ENCODE measurements at places on chromosomes 7 and 10. TPM values are rescaled to one million over a fixed set of nuclear protein-coding genes. Genes with fewer than 3 reads are reported as not detected.

GRCh38 chr7:149685455-149685854, 87.9 kb downstream of the ZNF467 start:
- H3K4me1 ChIP-seq, result peaks cover 55% of the 10 kb centered on the region
- no peaks in the 10 kb centered on the region for H3K27me3 ChIP-seq
- H3K27ac ChIP-seq, result peak overlapping the region; percentile 73
- DNase-seq, result peak; percentile 56
- H3K4me3 ChIP-seq, result peak overlapping the region; percentile 45

- no peaks in the 10 kb centered on the region for H3K36me3 ChIP-seq
- no peak overlapping the region for H3K4me3 ChIP-seq
- peaks cover 12% of the 10 kb centered on the region for H3K4me1 ChIP-seq
Observed at GRCh38 chr10:44307691-44308090, 77.2 kb downstream of the CXCL12 start.

DNA sequence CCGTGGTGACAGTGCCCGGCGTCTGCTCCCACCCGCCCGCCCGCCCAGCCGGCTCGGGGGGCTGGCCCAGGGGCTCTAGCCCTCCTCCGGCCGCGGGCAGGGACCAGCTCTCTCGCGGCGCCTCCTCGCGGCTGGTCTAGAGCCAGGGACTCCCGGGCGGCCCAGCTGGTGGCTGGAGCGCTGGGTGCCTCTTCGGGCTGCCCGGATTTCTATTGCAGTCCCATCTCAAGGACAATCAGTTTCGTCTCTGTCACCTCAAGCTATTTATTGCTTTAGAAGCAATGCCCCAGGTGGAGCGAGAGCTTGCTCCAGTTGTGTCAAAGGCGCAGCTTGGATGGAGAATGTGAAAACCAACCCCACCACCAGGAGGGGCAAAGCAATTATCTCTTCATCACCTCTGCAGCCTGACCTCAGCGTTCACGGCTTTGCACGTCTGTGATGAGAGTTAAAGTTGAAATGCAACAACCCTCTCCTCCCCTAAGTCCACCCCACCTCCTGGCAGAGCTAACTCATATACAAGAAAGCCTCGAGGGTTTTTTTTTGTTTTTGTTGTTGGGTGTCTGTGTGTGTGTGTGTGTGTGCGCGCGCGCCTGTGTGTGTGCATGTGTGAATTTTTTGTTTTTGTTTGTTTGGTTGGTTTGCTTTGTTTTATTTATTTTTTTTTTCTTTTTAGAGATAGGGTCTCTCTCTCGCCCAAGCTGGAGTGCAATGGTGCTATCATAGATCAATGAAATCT, at the start of gene ITGA8:
Gene ITGA8 (minus strand): TSS at position 24 of the 736 bp plus-strand sequence. CDS start 151 bp downstream, outside the sequence.
- no peaks in the 10 kb centered on the region for H3K36me3 ChIP-seq
- no peak within 1 kb of the TSS for H3K27ac ChIP-seq
- peak; percentile 50 for DNase-seq
- H3K27me3 ChIP-seq, result peaks cover 35% of the 10 kb centered on the region
- no peaks in the 10 kb centered on the region for H3K4me1 ChIP-seq

DNA sequence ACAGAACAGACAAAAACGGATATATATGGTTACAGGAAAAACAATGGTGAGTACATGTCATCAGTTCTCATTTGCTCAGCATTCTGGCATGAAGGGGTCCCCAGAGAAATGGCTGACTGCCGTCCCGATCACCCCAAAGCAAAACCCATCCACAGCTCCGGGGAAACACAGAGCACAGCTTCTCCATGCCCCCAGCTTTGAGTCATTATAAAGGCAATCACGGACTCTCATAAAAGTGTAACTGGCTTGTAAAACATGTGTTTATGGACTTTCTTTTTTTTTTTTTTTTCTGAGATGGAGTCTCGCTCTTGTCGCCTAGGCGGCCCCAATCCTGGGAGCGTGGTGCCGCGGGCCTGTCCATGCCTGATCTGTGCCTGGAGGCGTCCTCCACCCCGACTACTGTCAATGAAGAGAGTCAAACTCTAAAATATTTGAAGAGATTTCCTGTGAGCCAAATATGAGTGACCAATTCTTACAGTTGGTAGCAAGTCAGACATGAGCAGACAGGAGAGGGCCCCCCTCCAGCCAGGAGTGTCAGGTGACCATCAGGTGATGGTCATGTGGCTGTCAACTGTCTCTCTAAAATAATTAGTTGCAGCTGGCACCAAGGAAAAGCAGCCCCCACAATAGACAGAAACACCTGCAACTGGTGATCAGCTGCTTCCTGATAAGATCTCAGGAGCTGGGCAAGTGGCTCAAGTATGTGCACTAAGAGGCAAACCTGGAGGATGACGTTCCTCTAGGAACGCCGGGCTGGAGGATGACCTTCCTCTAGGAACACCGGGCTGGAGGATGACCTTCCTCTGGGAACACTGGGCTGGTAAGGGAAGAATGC, 21.7 kb upstream of the NOM1 start:
- 0 out of 2 replicates have a peak, but pooled peaks cover 8% of the 10 kb centered on the region for H3K27me3 ChIP-seq
- no peak overlapping the region for H3K27ac ChIP-seq
- H3K4me3 ChIP-seq, result no peak overlapping the region
- DNase-seq, result no peak

DNA sequence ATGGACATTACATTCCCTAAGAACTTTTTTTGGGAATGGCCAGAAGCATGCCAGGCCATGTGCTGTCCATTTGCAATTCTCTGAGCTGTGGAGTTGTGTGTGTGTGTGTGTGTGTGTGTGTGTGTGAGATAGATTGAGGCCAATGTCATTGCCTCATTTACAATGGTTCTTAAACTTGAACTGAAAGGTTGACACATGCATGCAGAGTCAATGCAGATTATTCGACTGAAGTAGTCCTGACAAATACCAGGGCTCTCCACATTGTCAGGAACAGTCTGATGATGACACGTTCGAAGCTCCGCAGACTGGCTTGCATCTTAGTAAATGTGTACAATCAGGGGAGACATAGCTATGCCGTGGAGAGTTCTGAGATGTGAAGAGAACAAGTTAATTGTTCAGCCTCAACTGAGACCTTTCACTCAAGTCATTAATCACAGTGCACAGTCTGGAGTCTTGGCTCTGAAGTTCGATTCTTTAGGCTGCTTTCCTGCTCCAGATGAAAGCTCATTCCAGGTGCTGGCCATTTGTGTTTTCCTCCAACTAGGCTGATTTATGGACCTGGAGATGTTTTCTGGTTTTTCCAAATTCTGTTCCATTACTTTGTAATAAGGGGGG, 921.9 kb downstream of the LRMDA start:
- DNase-seq, result no peak
- no peak overlapping the region for H3K27ac ChIP-seq
- no peaks in the 10 kb centered on the region for H3K36me3 ChIP-seq
- peaks cover 30% of the 10 kb centered on the region for H3K4me1 ChIP-seq
- no peak overlapping the region for H3K4me3 ChIP-seq

GRCh38 chr10:86024281-86025041, 342.1 kb downstream of the GRID1 start:
- H3K4me1 ChIP-seq, result no peaks in the 10 kb centered on the region
- no peak overlapping the region for H3K27ac ChIP-seq
- no peaks in the 10 kb centered on the region for H3K36me3 ChIP-seq
- DNase-seq, result no peak
- H3K4me3 ChIP-seq, result no peak overlapping the region

GRCh38 chr7:133364959-133365690, 112.2 kb downstream of the EXOC4 start:
- H3K27ac ChIP-seq, result 0 out of 2 replicates have a peak overlapping the region, but pooled peaks have one; percentile 5
- no peaks in the 10 kb centered on the region for H3K27me3 ChIP-seq
- H3K4me1 ChIP-seq, result peaks cover 15% of the 10 kb centered on the region
- DNase-seq, result peak; percentile 38
- H3K4me3 ChIP-seq, result no peak overlapping the region

GRCh38 chr10:110305767-110306451, 1.2 kb upstream of the SMNDC1 start:
- peak overlapping the region; percentile 54 for H3K4me3 ChIP-seq
- peak; percentile 94 for DNase-seq
- H3K36me3 ChIP-seq, result peaks cover 24% of the 10 kb centered on the region
- H3K27ac ChIP-seq, result peak overlapping the region; percentile 84

DNA sequence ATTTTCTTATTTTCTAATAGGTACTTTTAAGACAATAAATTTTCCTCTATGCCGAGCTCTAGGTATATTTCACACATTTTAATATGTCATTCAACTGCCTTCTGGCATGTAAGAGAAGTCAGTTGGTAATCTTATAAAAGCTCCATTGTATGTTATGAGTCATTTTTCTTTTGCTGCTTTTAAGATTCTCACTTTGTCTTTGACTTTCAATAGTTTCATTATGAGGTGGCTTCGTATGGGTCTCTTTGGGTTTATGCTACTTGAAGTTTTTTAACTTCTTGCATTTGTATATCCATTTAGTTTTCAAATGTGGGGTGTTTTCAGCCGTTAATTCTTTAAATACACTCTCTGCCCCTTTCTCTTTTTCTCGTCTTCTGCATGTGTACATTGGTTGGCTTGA, 80.5 kb downstream of the ABCA13 start:
- no peaks in the 10 kb centered on the region for H3K27me3 ChIP-seq
- DNase-seq, result no peak
- no peak overlapping the region for H3K27ac ChIP-seq

GRCh38 chr7:1535701-1536454, 5.4 kb downstream of the MAFK start:
- no peak overlapping the region for H3K4me3 ChIP-seq
- no peaks in the 10 kb centered on the region for H3K27me3 ChIP-seq

DNA sequence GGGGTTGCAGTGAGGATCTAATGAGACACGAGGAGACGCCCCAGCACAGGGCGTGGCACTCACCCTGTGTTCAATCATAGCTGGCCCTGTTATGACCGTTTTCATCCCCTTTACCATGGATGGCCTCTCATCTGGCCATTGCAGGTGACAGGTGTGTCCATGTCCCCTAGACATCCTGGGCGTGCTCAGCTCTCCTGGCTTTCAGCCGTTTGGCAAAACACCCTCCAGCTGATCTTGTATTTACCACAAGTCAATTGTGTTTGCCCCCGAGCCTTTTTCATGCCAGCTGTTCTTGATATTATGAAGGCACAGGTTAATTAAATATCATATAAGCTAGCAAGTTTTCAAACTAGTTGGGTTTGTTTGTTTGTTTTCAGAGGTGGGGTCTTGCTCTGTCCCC, 97.1 kb downstream of the CHST15 start:
- H3K27me3 ChIP-seq, result 0 out of 2 replicates have a peak, but pooled peaks cover under 1% of the 10 kb centered on the region
- H3K4me1 ChIP-seq, result peaks cover 37% of the 10 kb centered on the region
- DNase-seq, result no peak
- H3K27ac ChIP-seq, result peak overlapping the region; percentile 66

DNA sequence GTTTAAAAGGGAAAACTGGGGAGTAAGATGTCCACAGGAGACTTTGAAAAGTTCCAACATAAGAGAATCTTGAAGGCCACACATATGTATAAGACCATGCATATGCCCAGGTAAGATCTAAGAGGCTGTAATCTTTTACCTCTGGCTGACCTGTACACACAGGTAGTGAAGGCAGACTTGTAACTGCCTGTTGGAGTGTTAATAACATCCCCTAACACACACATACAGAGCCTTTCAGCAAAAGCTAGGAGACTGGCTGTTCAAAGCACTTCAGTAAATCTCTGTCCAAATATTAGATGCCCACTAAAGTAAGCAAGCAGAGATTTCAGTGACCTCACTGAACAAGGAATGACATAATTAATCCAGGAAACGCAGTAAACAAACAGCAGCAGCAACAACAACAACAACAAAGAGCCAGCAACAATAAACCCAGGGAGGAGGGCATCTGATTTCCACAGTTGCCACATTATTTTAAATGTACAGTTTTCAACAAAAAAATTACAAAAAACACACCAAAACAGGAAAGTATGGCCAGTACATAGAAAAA, 15.0 kb downstream of the CYP51A1 start:
- no peak overlapping the region for H3K27ac ChIP-seq
- no peak for DNase-seq
- H3K36me3 ChIP-seq, result peaks cover 55% of the 10 kb centered on the region
- H3K4me1 ChIP-seq, result no peaks in the 10 kb centered on the region
- H3K27me3 ChIP-seq, result no peaks in the 10 kb centered on the region
- H3K4me3 ChIP-seq, result no peak overlapping the region

DNA sequence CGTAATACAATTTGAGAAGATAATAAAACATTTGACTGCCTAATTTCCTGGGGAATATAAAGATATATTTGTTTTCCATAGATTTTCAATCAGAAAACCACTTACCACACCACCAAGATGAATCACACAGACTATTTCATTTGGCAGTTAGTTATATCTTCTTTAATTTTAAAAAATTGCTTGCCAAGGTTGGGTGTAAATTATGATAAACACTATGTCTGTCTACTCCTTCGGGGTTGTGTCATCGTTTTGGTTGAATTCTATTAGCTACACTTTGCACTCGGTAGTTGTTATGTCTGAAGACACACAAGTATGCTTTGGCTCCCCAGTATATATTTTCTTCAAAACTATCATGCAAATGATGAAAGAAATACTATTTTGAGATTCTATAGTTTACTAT, 594.8 kb upstream of the SEMA3D start:
- H3K36me3 ChIP-seq, result no peaks in the 10 kb centered on the region
- H3K27ac ChIP-seq, result no peak overlapping the region
- DNase-seq, result no peak
- H3K4me1 ChIP-seq, result peaks cover 6% of the 10 kb centered on the region
- no peak overlapping the region for H3K4me3 ChIP-seq

- DNase-seq, result peak; percentile 45
- H3K36me3 ChIP-seq, result no peaks in the 10 kb centered on the region
- H3K27me3 ChIP-seq, result no peaks in the 10 kb centered on the region
Observed at GRCh38 chr10:74314166-74314565, 163.1 kb downstream of the ADK start.

GRCh38 chr7:95863-96260, 96.5 kb upstream of the FAM20C start:
- H3K4me3 ChIP-seq, result no peak overlapping the region
- H3K27me3 ChIP-seq, result no peaks in the 10 kb centered on the region
- DNase-seq, result no peak
- H3K36me3 ChIP-seq, result no peaks in the 10 kb centered on the region
- peaks cover 27% of the 10 kb centered on the region for H3K4me1 ChIP-seq
- no peak overlapping the region for H3K27ac ChIP-seq

DNA sequence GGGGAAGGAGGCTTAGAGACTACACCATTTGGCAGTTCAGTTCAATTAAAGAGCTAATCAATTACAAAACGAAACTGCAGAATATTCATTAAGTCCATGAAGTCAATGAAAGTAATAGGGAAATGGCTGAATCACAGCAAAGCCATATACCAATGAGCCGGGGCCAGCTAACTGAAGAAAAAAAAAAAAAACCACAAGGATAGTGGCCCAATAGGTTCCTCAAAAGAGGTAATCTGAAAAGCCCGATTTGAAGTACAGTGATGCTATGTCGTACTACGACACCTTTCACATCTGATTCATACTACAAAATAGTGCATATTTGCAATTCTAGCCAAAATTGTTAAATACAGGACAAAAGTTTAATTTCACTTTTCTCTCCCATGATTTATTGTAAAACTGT, 2.5 kb downstream of the ARHGAP12 start:
- H3K36me3 ChIP-seq, result no peaks in the 10 kb centered on the region
- peak overlapping the region; percentile 89 for H3K4me3 ChIP-seq
- H3K27ac ChIP-seq, result peak overlapping the region; percentile 93
- peaks cover 34% of the 10 kb centered on the region for H3K4me1 ChIP-seq

Gene ENO4
- total RNA-seq, result 0.51 TPM

Gene GBX1
- total RNA-seq, result not detected

Gene SLC26A4
- total RNA-seq, result 0.25 TPM

Gene AEBP1
- 53.0 TPM for total RNA-seq

Gene TMEM229A
- not detected for total RNA-seq

Gene VTI1A
- 27.2 TPM for total RNA-seq

Gene TES
- total RNA-seq, result 41.5 TPM

Gene SLF2
- 18.2 TPM for total RNA-seq

Gene CFAP46
- 0.22 TPM for total RNA-seq

Gene HABP2
- not detected for total RNA-seq

Gene IQUB
- total RNA-seq, result not detected

Gene LEP
- total RNA-seq, result 0.22 TPM

All from GM23248 (cell line).